ENCODE measurements at places on chromosomes 4 and X.

- peak; percentile 51 for DNase-seq
Observed at GRCh38 chrX:49291615-49292337, 11.7 kb upstream of the GAGE10 start.

GRCh38 chr4:57249083-57249482, 138.9 kb upstream of the IGFBP7 start:
- no peak for DNase-seq

DNA sequence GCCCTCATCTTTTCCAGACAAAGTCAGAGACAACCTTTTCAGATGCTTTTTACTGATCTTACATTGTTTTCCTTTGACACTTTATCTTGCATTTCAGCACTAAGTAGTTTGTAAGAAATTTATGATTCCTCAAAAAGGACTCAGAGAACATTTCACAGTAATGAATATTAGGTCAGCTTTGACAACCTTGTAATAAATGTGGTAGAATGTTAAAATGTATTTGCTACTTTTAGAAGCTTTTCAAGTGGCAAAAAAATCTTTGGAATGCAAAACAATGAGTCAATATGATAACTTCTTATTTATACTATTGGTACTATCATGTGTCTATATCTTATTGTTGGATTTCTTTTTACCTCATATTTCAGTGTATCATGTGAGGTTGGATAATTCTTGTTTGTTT, 146.2 kb upstream of the FAT4 start:
- no peak for DNase-seq

- DNase-seq = no peak
Observed at GRCh38 chrX:154776753-154777152, 14.1 kb downstream of the DKC1 start.

DNA sequence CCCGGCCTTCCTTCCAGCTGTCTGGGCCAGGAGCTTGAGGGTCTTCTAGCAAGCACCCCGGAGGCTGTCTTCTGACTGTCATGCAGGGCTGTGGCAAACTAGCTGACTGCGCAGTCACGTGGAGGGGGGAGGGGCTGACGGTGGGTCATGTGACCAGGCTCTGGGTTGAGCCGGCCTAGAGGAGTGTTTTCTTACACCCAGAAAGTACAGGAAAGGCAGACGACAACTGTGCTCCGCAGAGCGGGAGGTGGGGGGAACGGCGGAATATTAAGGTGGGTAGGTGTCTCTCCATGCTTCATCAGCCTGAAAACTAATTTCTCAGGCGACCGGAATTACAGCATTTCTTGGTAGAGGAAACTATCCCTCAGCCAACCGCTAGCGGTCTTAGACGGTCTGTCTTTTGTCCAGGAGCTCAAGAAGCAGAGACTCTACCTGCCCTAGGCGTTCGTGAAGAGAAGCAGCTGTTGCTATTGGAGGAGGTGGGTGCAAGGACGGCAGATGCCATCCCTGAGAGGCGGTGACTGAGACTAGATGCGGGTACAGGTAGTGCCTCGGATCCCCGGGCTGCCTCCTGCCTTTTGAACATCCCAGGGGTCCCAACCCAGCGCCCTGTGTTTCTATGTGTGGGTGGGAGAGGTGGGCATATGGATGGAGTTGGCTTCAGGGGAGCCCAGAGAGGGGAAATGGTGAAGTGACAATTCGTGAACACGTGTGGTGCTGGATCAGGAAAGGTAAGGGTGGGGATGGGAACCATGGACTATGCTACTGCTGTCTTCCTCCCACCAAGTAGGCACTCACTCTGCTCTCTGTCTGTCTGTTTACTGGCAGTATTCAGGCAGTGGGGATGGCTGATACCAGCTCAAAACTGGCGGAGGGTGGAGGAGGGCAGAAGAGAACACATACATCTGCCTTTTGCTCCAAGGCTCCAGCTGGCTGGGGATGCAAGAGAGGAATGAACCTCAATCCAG, 8.8 kb downstream of the GPRASP1 start:
- no peak for DNase-seq

DNA sequence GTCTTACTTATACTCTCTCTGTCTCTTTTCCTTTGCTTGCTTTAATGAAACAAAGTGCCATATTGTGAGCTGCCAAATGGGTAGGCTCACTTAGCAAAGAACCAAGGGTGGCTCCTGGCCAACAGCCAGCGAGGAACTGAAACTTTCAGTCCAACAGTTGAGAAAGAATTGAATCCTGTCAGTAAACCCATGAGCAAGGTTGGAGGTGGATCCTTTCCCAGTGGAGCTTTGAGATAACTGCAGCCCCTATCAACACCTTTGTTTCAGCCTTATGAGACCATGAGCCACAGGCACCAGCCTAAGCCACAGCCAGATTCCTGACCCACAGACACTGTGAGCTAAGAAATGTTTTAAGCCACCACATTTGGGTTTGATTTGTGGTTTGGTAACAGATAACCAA, 362.2 kb downstream of the PDGFC start:
- DNase-seq = no peak

Measured in HCT116 (cell line).